Right cardiac atrium (tissue), 5 donors: ENCODE measurements at places on chromosomes 5 and 9. TPM values are rescaled to one million over a fixed set of nuclear protein-coding genes. Genes with fewer than 3 reads are reported as not detected.

DNA sequence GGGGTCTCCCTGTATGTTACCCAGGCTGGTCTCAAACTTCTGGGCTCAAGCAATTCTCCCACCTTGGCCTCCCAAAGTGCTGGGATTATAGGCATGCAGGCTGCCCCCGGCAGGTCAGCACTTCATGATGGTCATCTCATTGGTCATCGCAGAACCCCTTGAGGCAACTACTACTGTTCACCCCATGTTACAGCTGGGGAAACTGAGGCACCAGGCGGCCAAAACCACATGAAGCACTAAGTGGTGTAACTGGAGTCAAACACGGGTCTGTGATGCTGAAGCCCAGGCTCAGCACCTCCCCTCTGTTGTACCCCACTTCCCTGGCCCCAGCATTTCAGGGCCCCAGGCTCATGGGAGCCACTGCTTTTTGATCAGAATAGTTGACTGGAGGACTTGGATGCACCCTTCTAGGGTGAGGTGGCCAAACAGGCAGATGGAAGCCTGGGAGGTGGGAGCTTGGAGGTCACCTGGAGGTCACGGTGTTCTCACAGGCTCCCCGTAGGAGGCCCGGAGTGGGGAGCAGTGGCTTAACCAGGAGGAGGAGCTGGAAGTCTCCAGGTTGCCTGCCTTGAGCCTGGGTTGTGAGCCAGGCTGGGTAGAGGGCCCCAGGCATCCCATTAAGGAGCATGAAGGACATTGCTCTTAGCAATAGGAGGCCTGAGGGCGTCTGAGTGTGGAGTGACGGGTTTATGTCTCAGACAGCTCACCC, 57.3 kb upstream of the RPL26L1 start:
- DNase-seq = peak; percentile 52

The CNTNAP3 gene
- total RNA-seq = 11.7 TPM

DNA sequence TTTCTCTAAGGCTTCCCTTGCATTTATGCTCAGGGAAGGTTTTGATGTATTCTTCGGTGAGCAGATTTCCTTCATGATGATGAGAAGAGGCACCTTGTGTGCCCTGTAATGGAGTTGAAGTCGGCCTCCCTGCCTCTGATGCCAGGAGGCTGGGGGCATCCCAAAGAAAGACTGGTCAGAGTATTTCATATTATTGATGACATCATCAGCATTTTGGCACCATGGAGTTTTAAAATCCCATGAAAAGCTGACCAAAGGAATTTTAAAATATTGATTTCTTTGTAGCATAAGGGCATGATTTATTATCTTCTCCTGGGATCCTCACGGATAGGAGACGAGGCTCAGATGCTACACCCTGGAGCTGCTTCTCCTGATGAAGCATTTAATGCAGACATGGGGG, 231.2 kb upstream of the IRX1 start:
- no peak for DNase-seq

The C8G gene
- total RNA-seq = 1.0 TPM

GRCh38 chr5:115888027-115888426, 46.3 kb downstream of the AP3S1 start:
- no peak for DNase-seq

GRCh38 chr9:114312513-114312875, 10.4 kb upstream of the ORM1 start:
- DNase-seq = no peak

GRCh38 chr5:150221471-150221870, 31.6 kb downstream of the SLC6A7 start:
- no peak for DNase-seq

The QRFP gene
- total RNA-seq = not detected

The PKD2L2 gene
- total RNA-seq = 0.85 TPM

- DNase-seq = peak; percentile 29
Observed at GRCh38 chr5:179974946-179975712, 67.4 kb upstream of the TBC1D9B start.

The PBX3 gene
- total RNA-seq = 73.1 TPM

The GNE gene
- 16.7 TPM for total RNA-seq

The C5orf46 gene
- 2.9 TPM for total RNA-seq

The SLC36A3 gene
- not detected for total RNA-seq

GRCh38 chr9:34992376-34992951, 2.9 kb downstream of the DNAJB5 start:
- DNase-seq = peak; percentile 69

DNA sequence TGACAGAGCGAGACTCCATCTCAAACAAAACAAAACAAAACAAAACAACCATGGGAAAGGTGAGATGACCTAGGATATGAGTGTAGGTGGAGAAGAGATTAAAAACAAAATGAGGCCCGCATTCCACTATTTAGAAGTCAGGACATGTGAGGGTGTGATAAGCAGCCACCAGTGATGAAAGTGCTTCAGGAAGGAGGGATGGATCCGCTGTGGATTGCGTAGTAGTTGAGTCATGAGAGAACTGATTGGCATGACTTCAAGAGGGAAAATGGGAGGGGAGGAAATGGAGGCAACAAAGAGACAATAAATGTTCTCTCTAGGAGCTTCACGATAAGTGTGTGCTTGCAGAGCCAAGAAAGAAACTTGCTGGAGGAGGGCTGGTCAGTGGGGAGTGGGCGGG, 367.6 kb downstream of the ARL15 start:
- DNase-seq = peak; percentile 14

DNA sequence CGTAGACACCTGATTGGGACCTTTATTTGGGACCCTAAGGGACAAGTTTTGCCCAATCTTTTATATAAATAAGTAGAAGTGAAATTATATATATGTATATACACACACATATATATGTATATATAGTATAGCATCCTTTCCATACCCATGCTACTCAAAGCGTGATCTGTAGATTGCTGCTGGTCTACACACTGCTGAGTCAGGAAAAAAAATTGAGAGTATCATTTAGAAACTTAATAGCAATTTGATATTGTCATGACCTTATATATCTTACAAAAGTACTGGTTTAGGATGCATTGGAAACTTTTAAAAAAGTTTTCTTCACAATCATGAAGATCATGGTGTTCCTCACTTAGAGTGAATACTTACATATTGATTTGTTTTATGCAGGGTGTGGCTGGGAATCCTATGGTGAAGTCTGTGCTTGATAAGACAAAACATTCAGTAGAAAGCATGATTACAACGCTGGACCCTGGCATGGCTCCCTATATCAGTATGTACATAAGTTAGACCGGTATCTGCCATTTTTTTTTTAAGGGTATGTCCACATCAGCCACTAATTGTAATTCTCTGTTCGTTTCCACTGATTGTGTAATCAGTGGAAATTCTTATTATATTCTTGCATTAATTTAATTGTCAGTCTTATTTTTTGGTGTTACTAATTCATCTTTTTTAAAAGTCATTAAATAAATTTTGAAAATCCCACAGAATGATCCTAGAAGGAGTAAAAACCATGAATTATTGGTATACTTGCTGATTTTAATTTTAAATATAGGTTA, 12.7 kb downstream of the PRRC1 start:
- no peak for DNase-seq

The HRH2 gene
- 21.0 TPM for total RNA-seq

GRCh38 chr9:119086590-119086989, 282.6 kb downstream of the BRINP1 start:
- no peak for DNase-seq

The UBQLN1 gene
- total RNA-seq = 87.9 TPM

DNA sequence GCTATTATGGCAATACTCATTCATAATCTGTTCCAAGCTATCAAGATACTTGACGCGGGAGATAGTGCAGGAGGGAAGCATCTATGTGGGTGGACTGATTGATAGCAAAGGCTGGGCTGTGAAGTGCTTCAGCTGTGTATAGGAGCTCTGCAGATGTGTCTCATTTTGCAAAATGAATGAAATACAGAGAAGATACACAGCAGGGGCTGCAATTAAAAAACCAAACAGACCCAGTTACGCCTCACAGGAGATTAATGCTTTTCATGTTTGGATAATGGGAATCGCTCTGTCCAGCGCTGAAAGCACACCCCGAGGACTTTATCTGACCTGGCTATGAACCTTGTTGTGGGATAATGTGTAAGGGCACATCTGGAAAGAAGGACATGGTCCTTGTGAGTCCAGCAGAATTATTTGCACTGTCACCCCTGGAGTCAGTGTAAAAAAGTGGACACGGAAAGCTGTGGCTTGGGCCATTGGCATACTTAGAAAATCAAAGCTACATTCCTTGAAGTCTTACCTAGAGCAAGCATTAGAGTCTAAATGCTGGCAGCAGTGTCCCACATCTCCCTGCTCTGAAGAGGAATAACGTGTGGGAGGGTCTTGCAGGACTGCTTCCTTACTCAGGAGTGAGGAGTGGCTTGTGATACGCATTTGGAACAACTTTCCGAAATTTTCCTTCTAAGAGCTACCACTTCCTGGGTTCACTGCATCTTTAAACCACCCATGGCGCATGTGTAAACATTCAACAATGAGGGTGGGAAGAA, 2.6 kb downstream of the SH3RF2 start:
- no peak for DNase-seq

DNA sequence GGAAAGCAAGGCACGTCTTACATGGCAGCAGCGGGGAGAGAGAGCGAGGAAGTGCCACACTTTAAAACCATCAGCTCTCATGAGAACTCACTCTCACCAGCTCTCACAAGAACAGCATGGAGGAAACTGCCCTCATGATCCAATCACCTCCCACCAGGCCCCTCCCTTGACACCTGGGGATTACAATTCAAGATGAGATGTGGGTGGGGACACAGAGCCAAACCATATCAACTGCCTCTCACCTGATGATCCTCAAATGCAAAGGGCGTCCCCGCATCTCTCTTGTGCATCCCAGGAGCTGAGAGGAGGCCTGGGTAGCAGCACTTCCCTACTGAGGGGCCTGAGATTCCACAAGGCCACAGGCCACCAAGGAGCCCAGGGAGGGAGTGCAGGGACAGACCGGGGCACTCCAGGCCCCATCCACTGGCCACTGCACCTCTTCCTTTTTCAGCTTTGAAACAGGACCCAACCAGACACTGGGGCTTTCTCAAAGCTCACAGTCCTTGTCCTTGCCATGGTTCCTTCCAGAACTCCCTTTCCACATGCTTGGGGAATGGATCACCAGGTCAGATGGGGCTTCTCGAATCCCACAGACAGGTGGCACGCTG, 54.5 kb upstream of the IL17B start:
- no peak for DNase-seq

GRCh38 chr9:34664281-34665066, 2.0 kb upstream of the CCL27 start:
- peak; percentile 84 for DNase-seq

GRCh38 chr5:172274951-172275753, 8.4 kb downstream of the UBTD2 start:
- no peak for DNase-seq

- no peak for DNase-seq
Observed at GRCh38 chr5:151018846-151019245, 1.5 kb upstream of the GPX3 start.

The DNAI1 gene
- total RNA-seq = not detected

DNA sequence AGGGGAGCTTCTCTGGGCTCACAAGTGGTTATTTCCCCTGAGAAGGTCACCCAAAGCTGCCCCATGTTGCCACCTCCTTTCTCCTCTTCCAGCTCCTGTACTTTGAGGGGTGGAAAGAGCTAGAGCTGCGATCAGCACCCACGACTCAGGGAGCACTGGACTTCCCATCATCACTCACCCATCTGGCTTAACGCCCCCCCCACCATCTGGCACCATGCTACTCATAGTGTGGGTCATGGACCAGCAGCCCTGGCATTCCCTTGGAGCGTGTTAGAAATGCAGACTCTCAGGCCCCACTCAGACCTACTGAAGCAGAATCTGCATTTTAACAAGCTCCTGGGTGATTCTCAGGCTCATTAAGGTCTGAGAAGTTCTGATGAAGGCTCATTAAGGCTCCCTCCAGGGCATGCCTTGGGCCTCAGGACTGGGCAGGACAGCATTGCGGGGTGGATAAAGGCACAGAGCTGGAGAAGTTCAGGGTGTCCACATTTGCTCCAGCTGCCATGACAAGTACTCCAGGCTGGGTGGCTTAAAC, 67.3 kb downstream of the GALNT12 start:
- no peak for DNase-seq

The DDX4 gene
- not detected for total RNA-seq

The PDCD1LG2 gene
- total RNA-seq = 3.3 TPM

DNA sequence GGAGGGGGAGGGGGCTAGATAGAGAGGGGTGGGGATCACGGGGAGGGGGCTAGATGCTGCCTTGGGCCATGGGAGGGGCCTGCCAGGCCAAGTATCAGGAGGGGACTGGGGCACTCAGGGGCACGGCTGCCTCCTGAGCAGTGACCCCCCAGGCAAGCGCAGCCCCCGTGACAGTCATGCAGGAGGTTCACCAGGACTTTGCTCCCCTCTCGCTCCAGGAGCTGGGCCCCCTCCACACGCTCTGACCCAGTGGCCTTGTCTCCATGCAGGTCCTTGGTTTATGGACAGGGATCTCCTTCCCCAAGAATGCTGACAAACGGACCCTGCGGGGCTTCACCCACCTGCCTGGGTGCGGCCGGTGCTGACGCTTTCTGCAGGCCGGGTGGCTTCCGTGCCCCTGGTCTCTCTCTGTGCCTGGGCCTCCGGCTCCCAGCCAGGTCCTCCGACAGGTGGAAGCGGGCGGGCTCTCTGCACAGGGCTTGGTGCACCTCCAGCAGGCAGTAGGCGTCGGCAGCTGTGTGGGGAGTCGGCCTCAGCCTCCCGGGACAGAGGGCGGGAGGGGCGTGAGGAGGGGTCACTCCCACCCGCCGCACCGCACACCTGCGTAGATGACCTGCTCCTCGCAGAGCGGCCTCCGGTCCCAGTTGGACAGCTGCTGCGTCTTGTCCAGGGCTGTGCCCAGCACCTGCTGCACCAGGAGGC, 46.8 kb upstream of the NRARP start:
- DNase-seq = peak; percentile 36

The NDUFB6 gene
- 120 TPM for total RNA-seq

- DNase-seq = no peak
Observed at GRCh38 chr5:89191374-89191773, 308.4 kb upstream of the MEF2C start.

GRCh38 chr9:14238079-14238478, 75.9 kb downstream of the NFIB start:
- no peak for DNase-seq

- DNase-seq = peak; percentile 91
Observed at GRCh38 chr9:131349881-131350563, 43.9 kb upstream of the PRRC2B start.

The TCF7 gene
- 4.0 TPM for total RNA-seq

DNA sequence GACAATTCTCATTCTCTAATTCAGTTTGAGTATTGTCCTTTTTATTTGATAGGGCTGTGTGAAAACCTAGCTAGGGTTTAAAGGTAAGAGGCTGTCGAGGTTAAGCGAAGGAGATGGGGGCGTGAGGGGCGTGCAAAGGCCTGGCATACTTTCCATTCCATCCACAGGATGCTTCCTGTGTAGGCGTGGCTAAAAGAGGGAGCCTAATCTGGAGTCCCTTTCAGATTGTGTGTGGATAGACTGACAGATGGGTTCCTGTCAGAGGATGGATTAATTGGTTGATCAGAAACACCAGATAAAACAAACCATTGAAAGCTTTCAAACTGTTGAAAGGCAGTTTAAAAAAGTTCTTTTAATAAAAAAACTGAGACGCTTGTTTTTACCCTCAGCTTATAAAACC, 1.1 kb upstream of the ELL2 start:
- no peak for DNase-seq

GRCh38 chr5:143790457-143791112, 21.4 kb upstream of the HMHB1 start:
- DNase-seq = no peak

- no peak for DNase-seq
Observed at GRCh38 chr5:1465117-1465516, 19.9 kb upstream of the SLC6A3 start.

The THG1L gene
- total RNA-seq = 6.3 TPM
